Stimulated activated CD4-positive, alpha-beta T cell treated with anti-CD3 and anti-CD28 coated beads, TNF-alpha, amount 100 ng/mL, for 48 hours (primary cell): ENCODE measurements at places on chromosomes 5 and 9.

DNA sequence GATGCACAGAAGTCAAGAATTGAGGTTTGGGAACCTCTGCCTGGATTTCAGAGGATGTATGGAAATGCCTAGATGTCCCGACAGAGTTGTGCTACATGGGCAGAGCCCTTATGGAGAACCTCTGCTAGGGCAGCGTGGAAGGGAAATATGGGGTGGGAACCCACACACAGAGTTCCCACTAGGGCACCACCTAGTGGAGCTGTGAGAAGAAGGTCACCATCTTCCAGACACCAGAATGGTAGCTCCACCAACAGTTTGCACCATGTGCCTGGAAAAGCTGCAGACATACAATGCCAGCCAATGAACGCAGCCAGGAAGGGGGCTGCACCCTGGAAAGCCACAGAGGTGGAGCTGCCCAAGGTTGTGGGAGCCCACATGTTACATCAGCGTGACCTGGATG, 104.5 kb downstream of the STK32A start:
- no peak for DNase-seq

GRCh38 chr9:78712903-78713613, 416.1 kb downstream of the PSAT1 start:
- no peak for DNase-seq

GRCh38 chr9:129156163-129156562, 21.9 kb downstream of the IER5L start:
- DNase-seq, result no peak

DNA sequence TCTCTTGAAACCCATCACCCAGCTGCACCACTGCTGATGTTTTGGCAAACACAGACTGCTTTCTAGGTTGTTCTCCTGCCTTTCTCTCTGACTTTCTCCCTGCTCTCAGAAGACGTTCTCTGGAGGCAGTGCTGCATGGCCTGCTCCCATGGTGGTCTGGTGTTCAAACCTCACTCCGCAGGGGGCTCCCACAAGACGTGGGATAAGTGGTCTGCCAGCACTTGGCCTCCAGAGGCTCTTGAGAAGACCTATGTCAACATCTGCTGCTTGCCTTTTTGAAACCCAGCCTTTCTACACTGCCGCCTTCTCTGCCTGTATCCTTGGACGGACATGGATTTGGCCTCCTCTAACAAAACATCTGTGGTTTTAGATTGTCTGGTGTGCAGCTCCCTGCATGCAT, 16.6 kb downstream of the USP20 start:
- DNase-seq, result no peak

DNA sequence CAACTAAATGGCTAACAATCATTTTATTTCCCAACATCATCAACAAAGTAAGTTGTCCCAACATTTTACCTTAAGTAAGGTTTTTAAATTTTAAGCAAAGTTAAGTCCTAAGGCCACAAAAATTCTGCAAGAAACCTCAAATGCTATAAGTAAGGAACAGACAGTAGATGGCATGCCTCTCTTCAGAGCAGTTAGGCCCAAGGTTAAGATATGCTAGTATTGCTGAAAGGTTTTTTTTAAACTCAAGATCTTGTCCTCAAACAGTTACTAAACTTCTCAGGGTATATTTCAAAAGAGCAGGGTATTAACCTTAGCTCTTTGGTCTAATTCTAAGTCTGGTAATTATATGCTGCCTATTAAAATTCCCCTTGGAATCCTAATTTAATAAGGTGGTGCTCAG, 35.1 kb downstream of the PJA2 start:
- DNase-seq, result no peak

DNA sequence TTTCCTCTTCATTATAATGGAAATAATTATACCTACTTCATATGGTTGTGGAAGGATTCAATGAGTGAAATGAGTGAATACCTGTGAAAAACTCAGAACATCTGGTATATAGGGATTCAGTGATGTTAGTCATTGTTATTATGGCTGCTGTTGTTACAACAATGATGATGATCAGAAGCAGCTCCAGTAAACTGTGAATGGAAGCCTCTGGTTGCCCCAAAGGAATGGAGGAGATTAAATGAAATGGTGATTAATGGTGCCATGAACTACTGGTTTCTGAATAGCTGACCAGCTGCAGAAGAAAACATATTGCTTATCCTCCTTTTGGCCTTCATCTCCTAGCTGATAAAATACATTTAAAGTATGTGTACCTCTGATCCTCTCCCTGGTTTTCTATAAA, 372.0 kb downstream of the ARHGEF28 start:
- DNase-seq, result no peak

DNA sequence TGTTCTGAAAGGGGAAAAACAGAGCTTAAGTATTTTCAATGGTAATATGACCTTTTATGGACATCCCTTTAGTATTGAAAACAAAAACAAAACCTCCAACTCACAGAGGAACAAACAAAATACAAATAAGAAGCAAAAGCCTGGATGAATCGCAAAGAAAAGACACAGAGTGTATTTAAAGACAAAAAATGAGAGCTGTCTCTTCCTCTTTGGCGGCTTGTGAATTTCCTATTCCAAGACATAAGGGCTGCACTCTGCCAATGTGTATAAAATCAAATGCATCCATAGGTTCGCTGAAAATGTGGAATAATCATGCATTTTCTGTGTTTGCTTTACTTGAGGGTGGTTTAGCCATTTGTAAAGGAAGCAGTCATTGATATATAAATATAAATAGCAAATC, 739.3 kb upstream of the ZNF608 start:
- DNase-seq, result no peak

- DNase-seq, result no peak
These were observed 26.7 kb downstream of the SH3TC2 start for GRCh38 chr5:149036168-149036567.

DNA sequence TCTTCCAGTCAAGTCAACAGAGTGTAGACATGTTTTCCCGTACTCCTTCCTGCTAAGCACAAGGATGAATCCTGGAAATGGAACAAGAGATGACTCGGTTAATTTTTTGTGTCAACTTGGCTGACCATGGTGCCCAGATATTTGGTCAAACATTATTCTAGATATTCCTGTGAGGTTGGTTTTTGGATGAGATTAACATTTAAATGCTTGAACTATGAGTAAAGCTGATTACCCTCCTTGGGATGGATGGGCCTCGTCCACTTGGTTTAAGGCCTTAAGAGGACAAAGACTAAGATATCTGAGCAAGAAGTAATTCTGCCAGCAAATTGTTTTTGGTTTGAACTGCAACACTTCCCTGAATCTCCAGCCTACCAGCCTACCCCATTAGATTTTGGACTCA, 338.1 kb upstream of the MSX2 start:
- DNase-seq, result no peak

DNA sequence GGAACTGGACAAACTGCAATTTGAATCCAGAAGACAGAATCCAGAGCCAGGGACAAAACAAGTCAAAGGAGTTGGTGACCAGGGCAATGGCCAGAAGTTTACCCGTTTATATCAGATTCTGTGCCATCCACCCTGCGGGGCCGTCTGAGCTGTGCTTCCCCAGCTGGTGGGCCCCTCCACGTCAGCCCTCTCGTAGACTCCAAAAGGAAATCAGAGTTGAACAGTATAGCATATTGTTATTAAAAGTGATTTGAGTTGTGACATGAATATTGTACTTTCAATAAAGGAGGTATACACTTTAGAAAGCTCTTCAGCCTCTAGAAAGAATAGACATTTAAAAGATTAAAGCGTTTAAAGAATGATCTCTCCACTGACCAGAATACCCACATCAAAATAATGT, 102.4 kb downstream of the NFIB start:
- DNase-seq, result no peak

DNA sequence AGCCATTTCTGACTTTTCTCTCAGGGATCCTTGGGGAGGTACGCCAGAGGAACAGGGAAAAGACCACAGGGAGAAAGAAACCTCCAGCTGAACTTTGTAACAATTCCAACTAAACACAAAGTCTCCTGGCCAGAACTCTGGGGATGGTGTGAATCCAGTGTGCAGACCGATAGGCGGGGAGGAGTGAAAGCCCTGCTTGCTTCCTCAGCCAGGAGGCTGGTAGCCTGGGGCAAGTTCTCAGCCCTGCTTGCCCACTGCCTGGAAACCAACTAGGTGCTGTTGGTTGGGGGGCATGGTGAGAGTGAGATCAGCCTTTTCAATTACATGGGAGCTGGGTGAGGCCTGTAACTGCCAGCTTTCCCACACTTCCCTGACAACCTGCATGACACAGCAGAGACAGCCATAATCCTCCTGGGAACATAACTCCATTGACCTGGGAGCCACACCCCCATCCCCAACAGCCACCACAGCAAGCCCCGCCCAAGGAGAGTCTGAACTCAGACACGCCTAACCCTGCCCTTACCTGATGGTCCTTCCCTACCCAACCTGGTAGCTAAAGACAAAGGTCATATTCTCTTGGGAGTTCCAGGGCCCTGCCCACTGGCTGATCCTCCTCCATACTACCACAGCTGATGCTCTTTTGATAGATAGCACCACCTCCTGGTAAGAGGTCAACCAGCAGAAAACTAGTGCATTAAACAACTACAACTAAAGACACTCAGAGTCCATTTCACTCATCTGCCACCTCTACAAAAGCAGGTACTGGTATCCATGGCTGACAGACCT, 100.1 kb upstream of the TNFAIP8 start:
- no peak for DNase-seq

- DNase-seq, result peak; percentile 5
These were observed 46.3 kb downstream of the FSTL4 start for GRCh38 chr5:133565993-133566392.
